ENCODE measurements at places on chromosomes 2 and 18.
A peak's percentile ranks its signal among the peaks of the same experiment; 100 is the strongest.

- DNase-seq = no peak
Observed at GRCh38 chr2:80525152-80525551, 220.6 kb upstream of the LRRTM1 start.

- DNase-seq = no peak
Observed at GRCh38 chr2:170362871-170363631, 185.1 kb downstream of the MYO3B start.

DNA sequence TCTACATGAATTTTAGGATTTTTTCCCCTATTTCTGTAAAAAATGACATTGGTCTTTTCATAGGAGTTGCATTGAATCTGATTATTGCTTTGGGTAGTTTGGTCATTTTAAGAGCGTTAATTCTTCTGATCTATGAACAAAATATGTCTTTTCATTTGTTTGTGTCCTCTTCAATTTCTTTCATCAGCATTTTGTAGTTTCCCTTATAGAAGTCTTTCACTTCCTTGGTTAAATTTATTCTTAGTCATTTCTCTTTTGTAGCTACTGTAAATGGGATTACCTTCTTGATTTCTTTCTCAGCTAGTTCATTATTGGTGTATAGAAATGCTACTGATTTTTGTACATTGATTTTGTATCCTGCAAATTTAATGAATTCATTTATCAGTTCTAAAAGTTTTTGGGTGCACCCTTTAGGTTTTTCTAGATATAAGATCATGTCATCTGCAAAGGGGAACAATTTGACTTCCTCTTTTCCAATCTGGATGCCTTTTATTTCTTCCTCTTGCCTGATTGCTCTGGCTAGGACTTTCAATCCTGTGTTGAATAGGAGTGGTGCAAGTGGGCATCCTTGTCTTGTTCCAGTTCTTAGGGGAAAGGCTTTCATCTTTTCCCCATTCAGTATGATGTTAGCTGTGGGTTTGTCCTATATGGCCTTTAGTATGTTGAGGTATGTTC is 36.6 kb upstream of the AAK1 start:
- DNase-seq = no peak

DNA sequence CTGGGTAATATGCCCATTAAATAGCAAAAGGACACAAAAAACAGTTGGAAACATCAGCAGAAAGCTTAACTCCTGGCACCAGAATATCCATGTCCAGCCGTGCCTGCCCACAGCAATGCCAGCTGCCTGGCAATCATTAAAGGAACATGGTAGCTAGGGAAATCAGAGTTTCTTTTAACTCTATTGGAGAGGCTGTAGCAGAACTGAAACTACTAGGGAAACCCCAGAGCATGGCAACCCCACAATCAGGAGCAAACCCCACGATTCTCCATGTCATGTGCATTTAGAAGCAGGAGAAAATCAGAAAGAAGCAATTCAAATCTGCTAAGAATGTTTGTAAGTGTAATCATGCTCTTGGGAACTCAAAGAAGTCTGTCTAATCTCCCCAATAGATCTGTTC is 409.0 kb upstream of the SMIM21 start:
- DNase-seq = no peak

DNA sequence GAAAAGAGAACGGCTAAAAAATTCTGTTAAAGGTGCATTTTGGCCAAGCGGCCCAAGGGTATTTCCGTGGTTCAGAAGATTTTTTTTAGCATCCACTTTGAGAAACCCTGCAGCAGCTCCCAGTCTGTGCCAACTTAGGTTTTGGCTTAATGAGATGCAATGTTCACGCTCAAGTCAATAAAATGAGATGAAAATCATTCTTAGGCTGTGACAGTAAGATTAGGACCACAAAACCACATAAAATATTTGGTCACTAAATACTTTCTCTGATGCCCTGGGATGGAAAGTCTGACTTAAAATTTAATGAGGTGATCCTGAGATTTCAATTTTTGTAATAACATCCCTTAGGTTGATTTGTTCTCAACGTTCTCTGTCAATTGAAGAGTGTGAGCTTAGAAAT is 74.2 kb upstream of the FHL2 start:
- no peak for DNase-seq

DNA sequence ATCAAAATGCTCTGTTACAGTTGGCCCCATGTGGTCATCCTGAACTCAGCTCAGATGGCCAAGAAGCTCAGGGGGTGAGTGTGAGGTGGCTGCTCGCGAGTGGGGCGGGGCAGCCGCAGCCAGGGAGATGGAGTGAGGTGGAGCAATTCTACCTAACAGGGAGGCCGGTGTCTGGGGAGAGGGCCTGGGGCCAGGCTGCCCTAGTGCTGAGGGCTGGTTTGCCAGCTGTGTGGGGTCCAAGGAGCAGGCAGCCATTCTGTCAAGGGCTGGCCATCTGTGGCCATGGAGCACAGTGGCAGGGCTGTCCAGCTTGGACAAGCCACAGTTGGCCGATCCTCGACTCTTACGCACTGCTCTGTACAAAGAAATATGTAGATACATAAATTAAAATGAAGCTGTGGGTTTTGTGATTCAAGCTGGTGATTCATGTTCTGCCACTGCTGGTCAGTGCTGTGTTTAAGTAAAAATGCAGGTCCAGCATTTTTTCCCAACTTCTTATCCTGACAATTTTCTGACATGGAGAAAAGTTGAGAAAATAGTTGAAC is 82.1 kb downstream of the HS6ST1 start:
- no peak for DNase-seq

DNA sequence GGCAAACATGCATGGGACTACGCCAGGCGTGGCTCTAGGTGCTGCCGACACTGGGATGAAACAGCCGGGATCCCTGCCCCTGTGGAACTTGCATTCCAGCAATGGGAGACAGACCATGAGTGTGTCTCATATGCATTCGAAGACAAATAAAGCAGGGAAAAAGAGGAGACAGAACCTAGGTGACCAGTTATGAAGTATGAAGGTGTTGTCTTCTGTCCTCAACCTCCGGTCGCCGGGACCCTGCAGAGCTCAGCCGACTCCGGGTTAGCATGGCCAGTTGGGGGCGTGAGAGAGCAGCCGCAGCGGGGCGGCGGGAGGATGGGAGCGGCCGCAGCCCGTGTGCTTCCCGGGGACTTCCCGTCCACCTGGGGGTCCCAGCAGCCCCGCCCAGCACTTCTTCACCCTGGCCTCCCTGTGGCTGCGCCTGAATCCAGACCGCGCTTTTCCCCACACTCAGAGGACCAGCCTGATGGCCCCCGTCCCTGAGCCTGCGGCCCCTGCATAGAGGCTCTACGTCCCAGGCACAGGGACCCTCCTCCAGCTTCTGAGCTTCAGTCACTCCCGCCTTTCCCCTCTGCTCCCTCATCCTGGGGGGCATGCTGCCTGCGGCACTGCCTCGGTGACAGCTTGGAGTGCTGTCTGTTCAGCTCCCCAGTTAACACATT is 11.4 kb downstream of the ID2 start:
- DNase-seq = peak; percentile 19

- no peak for DNase-seq
Observed at GRCh38 chr18:5444269-5444668, 99.5 kb downstream of the EPB41L3 start.

- no peak for DNase-seq
Observed at GRCh38 chr2:71492112-71492511, 38.8 kb downstream of the DYSF start.

GRCh38 chr2:205727174-205727573 is 44.9 kb downstream of the NRP2 start:
- no peak for DNase-seq

GRCh38 chr2:40126006-40126405 is 325.9 kb downstream of the SLC8A1 start:
- no peak for DNase-seq

DNA sequence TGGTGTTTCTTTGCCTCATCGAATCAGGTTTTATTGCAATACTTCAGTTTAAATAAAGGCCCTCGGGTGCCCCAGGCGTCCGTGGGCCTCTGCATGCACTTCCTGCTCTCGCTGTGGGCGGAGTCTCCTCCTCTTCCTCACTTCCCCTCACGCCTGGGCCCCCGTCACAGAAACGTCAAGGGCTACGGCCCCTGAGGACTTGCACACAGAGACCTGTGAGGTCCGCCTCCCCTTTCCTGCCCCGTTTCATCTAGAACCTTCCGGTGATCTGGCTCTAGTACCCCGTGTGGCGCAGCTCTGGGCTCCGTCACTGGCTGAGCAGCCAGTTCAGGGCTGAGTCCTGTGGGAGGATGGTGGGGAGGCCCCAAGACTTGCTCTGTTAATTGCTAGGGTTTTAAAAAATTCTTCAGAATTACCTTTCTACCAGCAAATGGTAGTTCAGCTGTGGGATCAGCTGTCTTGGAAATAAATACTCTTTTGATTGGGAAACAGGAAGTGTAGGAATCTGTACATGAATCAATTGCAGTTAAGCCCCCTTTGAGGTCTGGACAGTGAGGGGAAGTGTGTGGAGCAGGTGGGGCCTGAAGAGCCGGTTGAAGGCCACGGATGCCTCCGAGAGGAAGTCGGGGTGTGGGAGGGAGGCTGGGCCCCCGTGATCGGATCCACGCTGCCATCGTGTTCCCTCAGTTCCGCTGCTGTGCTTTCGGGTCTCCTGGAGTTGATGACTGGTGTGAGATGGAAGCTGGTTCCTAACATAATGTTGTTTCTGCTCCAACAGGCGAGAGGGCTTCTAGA is 10.2 kb downstream of the NFATC1 start:
- DNase-seq = peak; percentile 95

GRCh38 chr18:24432618-24433017 is 6.1 kb downstream of the IMPACT start:
- DNase-seq = no peak

All from CD4-positive, alpha-beta T cell treated with Interleukin-10 for 1 hour (primary cell).